Urothelium cell line (cell line): ENCODE measurements at places on chromosomes 12 and 14.

- DNase-seq, result no peak
These were observed 10.4 kb upstream of the ENDOU start for GRCh38 chr12:47735649-47736048.

DNA sequence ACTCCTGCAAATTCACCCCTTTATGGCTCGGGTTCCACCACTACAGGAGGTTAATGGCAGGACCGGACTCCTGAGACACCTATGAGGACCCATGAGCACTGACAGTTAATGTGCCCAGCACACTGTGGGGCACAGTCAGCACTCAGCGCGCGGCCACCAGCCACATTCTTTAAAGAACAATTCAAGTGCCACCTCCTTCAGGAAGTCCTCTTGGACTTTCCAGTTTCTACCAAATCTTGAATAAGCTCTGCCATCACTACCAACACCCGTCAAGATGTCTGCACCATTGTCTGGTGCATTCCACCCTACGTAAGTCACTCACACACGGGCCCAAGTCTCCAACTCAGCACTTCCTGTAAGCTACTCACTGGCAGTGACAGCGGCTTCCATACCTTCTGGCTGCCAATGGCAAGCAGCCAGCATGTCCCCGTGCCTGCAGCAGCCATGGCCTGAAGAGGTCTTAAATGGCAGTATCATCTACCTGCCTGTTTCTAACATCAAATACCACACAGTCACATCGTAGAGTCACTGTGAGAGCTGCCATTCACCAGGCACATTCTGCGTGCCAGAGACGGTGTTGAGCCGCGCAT, 48.5 kb downstream of the CDC42BPB start:
- DNase-seq, result peak; percentile 12

DNA sequence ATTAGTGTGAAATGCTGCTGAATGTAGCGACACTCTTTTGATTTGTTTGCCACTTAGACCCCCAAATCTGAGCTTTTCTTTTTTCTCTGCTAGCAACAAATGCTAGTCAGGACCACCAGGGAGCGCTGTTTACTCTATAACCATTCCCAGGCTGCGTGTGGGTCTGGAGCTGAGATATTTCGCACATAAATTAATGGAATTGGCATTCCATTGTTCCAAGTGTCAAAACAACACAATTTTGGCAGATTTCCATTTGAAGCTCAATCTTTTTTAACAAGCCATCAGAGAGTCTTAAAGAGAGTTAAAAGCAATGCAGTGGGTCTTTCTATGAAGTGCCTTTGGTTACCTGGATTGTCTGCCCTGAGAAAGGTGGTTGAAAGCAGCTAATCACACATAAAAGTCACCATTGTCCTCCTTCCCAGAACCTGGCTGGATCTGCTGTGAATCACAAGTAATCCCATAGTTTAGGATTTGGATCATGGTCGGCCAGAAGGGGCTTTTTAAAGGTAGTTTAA, 7.4 kb upstream of the TMEM132C start:
- DNase-seq, result peak; percentile 47

- no peak for DNase-seq
These were observed 91.1 kb downstream of the KCNH5 start for GRCh38 chr14:62954165-62954564.

- DNase-seq, result no peak
These were observed 234.4 kb downstream of the TMEM121 start for GRCh38 chr14:105760691-105761344.

- peak; percentile 31 for DNase-seq
These were observed 5.5 kb downstream of the CEP170B start for GRCh38 chr14:104870368-104871144.

DNA sequence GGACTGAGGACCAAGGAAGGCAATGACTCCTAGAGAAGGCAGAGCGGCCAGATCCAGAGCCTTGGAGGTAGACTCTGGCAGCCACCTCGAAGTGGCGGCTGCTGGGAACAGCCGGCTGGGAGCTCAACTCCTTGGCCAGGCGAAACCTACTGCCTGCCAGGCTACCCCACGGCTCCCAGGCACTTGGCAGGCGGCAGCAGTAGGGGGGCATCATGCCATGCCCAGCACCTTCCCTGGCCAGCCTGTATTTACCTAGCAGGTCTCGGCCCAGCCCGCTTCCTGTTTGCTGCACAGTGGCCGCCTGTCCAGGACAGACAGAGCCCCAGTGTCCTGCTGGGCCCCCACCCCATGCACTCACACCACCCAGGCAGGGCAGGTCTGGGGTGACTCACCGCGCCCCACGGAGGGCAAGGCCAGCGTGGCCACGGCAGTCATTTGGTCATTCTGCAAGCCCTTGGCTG, 10.2 kb downstream of the TRPV4 start:
- DNase-seq, result no peak

- DNase-seq, result no peak
These were observed 16.8 kb upstream of the LEMD3 start for GRCh38 chr12:65152596-65152995.

DNA sequence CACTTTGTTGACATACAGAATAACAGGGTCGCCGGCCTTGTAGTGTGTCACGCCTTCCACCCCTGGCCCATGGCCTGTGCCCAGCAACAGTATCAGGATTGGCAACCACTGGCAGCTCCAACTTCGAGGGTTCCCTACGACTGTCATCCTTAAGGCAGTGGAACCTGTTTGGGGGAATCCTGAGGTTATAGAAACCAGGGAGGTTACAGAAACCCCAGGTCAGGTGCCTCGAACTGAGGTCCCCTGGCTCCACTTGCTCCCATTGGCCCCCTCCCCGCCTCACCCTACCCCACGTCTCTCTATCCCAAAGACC, 412 bp downstream of the TM9SF1 start:
- DNase-seq, result no peak

DNA sequence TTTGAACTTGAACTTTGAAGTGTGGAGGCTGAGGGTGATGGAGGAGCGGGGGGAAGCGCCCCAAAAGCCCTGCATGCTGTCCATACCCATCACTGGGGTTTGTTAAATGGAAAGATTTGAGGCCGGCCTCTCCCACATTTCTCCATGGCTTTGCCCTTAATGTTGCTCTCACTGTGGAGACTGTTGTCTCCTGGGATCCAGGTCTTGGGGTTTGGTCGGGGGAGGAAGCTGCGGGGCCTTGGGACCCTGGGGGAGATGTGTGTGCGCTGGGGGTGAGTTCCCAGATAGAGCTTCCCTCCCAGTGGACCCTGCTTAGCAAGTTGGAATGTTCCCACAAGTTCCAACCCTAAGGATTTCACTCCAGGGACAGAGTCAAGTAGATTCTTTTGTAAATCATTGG, 28.0 kb upstream of the LRTM2 start:
- DNase-seq, result no peak

DNA sequence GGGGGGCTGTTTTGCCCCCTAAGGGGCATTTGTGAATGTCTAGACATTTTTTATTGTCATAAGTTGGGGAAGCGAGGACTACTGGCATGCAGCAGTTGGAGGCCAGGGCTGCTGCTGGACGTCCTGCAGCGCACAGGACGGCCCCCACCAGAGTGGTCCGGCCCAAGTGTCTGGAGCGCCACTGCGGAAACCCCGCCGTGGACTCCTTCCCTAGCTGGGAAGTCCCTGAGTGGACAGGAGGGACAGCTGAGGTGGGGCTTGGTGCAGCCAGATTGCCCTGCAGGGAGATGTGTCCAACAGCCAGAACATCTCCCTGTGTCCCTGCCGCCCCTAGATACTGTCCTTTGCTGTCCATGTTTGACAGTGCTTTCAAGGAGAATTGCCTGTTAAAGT, 5.5 kb downstream of the CKB start:
- DNase-seq, result no peak

- no peak for DNase-seq
These were observed 29.2 kb downstream of the RASSF3 start for GRCh38 chr12:64639466-64639865.

DNA sequence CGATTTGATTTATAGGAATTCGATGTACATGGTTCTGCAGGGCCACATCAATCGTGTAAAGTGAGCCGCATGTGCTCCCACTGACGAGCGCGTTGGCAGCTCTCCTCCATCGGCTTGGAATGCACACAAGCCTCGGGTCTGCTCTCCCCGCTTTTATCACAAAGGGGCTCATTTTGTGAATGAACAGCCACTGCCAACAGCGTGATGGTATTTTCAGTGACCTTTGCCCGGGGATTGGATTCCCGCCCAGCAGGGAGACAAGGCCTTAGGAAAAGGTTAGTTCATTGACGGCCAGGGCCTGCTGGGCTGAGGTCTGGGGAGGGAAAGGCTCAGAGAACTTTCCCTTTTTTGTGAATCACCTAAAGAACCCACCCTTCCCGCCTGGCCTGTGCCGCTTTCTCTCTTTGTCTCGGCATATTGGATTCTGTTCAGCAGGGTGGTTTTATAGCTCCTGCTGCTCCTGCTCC, 232.1 kb downstream of the MSRB3 start:
- DNase-seq, result no peak

- DNase-seq, result no peak
These were observed 189.1 kb downstream of the BMP4 start for GRCh38 chr14:53767566-53767965.

DNA sequence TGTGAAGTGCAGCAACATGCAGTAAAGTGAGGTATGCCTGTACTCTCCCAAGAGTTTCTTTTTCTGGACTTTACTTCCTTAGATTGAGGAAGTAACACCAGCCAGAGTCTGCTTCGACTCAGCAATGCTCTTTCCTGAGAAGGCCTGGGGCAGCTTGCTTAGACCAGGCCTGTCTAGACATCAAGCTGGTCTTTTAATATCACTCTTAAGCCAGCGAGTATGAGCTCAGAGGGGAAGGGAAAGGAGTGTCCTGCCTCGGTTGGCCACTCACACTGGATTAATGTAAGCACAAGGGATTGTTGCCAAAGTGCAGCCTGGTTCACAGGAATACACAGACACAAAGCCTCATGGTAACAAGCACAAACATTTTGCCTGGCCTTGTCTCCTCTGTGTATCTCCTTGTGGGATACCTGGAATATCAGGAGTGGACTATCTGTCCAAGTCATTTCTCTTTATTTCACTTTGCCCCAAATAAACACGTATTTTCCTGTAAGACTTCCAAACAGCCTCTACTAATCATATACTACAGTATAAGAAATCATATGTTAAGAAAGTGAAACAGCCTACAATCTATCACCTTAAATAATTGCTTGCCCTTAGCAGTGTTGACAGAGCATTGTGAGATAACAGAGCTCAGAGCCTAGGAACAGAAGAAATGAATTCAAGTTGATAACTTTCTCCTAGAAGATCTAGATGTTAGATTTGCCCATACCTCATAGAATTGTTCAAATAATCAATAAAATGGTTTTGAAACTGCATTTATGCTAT, 121.2 kb upstream of the DAAM1 start:
- DNase-seq, result no peak

DNA sequence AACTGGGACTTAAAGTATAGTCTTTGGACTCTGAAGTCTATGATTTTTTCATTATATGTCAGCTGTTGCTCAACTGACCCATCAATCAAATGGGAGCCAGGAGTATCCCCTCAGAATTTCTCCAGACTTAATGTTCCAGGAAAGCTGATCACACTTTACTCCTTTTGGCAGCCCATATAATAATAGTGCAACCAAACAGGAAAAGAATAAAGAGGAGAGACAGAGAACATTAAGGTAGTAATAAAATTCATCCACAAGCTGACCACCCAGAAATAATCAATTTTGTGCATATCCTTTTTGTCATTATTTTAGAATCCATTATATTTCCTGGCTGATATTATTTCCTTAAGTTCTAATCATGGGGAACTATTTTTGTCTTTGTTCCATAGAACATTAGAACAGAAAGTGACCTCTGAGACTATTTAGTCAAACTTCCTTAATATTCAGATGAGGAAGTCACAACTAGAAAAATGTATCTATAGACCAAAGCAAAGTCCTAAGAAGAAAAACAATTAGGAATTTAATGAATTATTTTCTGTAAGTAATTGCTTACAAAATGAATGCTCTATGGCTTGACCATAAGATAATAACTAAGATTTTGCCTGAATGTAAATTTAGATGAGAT, 238.1 kb upstream of the SEL1L start:
- no peak for DNase-seq

DNA sequence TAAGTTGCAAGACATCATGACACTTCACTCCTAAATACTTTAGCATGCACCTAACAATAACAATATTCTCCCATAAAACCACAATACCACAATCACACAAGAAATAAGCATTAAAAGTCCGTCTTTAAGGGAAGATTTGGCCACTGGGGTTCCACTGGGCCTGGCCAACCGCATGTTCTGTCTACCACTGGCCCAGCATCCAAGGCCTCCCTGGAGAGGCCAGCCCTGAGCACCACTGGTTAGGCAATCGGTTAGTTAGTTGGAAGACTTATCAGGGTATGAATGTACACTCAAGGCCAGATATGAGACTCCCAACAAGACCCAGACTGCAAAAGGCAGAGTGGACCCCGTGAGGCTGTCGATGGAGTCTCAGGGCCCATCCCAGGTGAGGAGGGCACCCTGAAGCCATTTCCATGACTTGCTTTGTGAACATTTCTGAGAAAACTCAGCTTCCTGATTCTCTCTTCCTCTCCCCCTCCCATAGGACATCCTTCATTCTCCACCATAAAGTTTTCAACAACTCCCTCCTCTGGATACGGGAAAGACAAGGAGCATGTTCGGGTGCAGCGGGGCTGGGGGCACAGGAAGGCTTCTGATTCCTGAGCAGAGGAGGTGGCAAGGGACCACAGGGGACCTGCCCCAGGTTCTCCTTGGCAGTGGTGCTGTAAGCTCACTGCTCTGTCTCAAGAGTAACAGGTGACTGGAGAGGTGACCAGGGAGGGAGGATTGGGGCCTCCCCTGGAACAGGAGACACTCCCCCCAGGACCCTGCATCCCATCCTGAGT, 5.9 kb downstream of the PXN start:
- no peak for DNase-seq

- DNase-seq, result no peak
These were observed 190.3 kb downstream of the KLHL28 start for GRCh38 chr14:44771496-44771895.
